ENCODE measurements at places on chromosomes 2 and 18.

- no peak for DNase-seq
Measured at GRCh38 chr18:58520969-58521368, 107.9 kb downstream of the ALPK2 start.

- no peak for DNase-seq
Measured at GRCh38 chr18:12325726-12326245, 17.7 kb downstream of the TUBB6 start.

- no peak for DNase-seq
Measured at GRCh38 chr2:240275386-240275785, 134.9 kb upstream of the OTOS start.

DNA sequence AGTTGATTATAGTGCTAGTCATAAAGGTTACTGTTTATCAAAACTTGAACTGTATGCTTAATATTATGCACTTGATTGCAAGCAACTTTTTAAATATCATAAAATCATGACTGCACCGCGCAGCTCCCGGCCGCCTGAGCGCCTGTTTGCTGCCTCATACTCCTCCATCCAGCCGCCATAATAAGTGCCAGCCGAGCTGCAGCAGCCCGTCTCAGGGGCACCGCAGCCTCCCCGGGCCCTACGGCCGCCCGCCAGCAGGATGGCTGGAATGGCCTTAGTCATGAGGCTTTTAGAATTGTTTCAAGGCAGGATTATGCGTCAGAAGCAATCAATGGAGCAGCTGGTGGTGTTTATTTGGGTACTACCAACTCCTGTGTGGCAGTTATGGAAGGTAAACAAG, 337.2 kb downstream of the PAX3 start:
- DNase-seq = no peak

- DNase-seq = no peak
Measured at GRCh38 chr2:179274749-179275148, 10.1 kb upstream of the SESTD1 start.

DNA sequence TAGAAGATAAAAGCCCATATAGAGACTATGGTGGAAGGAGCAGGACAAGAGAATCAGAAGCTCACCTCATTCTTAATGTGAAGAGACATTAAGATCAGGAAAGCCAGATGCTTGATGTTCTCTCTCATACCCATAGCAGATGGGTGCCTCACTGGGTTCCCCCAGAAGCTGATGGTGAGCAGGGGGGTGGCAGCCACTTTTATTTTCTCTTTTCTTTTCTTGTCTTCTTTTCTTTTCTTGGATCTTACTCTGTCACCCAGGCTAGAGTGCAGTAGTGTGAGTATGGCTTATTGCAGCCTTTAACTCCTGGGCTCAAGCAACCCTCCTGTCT, 14.8 kb upstream of the CXCR4 start:
- no peak for DNase-seq

GRCh38 chr18:58058720-58059119, 14.7 kb downstream of the NEDD4L start:
- DNase-seq = no peak

DNA sequence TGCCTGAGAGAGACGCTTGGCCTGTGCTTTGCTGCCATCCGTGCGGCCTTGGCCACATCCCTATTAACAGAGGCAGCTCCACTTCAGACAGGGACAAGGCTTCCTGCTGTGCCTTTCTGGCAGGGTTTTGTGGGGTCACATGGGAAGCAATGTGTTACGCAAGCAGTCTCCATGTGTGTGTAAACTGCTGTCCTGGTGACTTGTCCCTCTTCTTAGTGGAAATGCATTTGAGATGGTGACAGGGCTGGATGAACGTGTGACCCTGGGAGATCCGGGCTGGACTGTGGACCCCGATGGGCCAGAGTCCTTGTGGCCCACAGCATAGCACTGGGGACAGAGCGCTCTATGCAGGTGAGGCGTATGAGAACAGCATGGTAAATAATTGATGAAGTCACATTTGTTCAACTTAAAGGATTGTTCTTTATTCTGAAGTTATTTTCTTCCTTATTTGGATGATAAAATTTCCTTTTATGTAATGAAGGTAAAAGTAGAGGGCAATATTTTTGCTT, 23.2 kb downstream of the ASB1 start:
- DNase-seq = no peak
